Putamen (tissue), 1 donor: ENCODE measurements at places on chromosomes 1 and 21.
A peak's percentile ranks its signal among the peaks of the same experiment; 100 is the strongest.

DNA sequence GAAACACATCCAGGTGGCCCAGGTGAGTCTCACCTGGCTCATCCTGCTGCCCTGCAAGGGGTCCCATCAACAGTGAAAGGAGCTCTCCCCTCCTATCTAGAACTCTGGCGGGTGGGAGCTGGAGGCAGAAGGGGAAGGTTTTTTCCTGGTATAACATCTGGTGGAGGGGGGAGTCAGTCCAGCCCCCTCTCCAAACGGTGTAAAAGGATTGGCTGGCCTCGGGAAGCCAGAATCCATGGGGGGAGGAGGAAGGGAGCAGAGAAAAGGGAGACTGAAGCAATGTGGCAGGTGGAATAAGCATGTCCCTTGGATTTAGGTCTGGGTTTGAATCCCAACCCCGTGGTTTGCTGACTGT, 1.2 kb upstream of the CAMK2N1 start:
- DNase-seq, result no peak

DNA sequence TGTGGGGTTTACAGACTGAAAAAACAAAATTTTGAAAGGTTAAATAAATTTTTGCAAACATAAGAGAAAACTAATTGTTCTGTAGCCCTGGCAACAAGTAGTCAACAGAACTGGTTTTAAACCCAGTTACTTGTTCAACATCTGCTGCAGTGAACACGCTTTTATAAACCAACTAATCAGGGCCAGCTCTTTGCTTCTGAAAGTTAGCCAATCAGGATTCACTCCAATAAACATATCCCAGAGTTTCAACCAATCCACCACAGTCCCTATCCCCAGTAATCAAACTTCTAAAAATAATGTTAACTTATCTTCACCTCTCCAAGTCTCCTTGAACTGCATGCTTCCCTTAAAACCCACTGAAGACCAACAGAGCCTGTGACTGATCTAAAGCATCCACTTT, 306.6 kb downstream of the CTH start:
- no peak for DNase-seq

GRCh38 chr1:115423776-115424175, 85.7 kb upstream of the NGF start:
- DNase-seq, result no peak

GRCh38 chr1:152735648-152736047, 22.2 kb upstream of the KPRP start:
- no peak for DNase-seq

DNA sequence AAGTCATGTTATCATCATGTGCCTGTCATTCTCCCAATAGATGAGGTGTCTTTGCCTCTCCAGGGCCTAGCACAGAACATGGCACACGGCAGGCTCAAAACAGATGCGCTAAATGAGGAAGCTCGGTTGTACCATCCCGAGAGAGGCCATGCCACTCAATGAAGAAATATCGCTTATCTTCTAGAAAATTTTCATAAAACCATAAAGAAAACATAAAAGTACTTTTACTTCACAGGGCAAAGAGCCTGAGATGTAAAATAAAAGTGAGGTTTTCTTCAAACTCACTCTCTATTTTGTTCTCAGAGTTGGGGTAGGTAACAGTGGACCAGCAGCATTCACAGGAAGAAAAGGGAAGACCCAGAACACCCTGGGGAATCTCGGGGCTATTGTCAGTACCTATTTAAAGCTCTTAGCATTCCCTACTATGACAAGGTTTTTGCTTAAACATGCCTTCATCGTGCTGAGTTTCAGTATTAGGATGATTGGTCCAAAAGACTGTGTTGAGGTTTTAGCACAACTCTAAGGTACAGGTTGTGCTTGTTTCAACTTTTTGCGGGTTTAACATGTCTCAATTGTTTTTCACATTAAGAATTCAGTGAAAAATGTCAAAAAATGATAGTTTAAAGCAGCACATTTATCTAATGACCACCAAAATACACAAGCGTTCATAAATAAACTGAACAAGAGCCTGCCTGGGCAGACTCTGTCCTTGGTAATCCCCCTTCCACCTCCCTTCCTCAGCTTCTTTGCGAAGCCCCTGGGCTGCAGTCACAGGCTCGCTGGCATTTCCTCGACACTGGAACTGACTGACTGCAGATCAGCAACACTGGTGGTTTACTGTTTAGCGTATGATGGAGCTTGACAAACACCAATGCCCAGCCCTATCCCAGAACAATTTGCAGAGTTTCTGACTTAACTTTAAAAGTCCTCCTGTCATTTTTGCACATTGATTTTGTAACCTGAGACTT, 55.6 kb downstream of the COQ8A start:
- no peak for DNase-seq

- DNase-seq, result no peak
Observed at GRCh38 chr1:189429610-189430009, 1048.1 kb downstream of the BRINP3 start.

DNA sequence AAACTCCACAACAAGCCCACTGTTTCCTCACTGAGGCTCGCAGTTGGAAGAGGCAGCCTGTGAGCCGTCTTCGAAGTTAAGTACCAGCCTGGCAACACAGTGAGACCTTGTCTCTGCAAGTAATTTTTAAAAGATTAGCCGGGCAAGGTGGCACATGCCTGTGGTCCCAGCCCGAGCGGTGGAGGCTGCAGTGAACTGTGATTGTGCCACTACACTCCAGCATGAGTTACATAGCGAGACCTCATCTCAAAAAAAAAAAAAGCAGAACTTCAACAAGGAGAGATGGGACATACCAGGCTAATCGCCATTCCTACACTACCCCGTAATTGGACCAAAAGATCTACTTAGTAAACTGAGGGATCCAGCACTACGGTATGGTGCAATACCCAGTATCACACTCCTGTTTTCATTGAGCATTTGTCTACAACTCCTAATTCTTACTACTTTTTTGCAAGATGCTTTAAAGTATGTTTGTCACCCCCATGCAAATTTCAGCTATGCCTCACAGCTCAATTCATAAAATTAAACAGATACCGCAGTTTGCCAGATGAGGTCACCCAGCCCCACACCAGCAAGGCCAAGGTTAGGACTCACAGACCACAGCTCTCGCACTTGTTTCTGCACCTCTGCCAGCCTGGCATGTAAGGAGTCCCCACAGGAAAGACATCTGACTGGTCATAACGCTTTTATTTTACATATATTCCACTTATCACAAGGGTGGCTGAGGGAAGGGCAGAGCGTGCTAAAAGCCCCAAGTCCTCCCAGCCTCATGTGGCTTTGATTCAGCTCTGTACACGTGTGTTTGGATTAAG, 21.0 kb downstream of the SDE2 start:
- no peak for DNase-seq

DNA sequence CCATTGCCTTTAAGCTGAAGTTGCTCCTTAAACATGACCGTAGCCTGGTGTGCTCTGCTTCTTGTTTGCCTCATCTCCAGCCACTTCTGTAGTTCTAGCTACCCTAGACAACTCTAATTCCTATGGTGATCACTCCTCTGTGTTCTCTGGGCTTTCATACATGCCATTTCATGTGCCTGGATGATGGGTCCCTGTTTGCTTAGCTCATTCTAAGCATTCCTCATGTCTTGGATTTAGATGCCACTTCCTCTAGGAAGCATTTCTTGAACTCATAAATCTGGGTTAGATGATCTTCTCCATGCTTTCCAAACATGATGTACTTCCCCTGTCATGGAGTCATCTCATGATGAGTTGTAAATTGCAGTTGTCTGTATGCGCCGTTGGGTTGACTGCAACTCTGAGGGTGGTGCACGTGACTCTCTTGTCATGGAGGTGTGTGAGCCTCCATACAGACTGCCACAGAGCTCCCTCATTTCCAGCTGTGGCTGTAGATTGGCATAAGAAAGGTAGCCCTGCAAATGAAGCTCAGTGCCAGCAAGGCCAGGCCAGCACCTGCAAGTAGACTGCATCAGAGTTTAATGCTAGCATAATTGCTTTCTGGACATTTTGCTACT, 77.2 kb downstream of the LAMC1 start:
- DNase-seq, result no peak

GRCh38 chr1:175527773-175528172, 215.6 kb downstream of the TNR start:
- no peak for DNase-seq

DNA sequence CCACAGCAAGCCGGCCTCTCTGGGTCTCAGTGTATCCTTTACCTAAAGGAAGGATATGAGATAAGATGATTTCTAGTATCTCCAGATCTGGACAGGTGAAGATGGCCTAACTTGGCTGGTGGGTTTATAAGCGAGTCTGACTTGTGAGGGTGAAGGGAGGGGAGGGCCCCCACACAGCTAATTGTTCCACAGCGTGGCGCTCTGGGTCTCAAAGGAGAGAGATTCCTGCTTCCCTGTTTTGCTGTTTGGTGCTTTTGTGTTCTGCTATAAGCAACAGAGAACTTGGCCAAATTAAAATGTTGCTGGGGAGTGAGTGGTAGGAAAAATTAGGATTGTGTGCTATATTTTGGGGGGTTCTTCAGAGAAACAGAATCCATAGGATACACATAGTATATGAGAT, 28.9 kb upstream of the NLRP3 start:
- DNase-seq, result no peak

- no peak for DNase-seq
Observed at GRCh38 chr1:182622901-182623528, 18.8 kb upstream of the RGS16 start.

- no peak for DNase-seq
Observed at GRCh38 chr1:59258412-59259032, 38.4 kb upstream of the FGGY start.

DNA sequence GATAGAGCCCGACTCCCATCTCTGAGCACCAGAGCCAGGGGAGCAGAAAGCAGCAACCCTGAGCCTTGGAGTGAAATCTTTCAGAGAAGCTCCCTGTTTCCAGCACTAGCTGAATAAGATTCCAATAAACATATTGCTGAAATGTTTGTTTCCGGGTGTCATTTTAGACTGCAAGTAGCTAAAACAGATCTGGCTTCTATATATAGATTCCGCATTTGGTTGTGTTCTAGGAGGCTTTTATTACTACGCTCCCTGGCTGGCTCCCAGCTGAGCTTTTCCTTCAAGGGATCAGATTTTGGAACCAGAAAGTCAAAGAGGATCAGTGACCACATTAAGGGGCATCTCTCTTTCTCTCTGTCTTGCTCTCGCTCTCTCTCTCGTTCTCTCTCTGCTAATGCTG, 88.2 kb downstream of the PAPPA2 start:
- no peak for DNase-seq

- no peak for DNase-seq
Observed at GRCh38 chr1:209670441-209671082, 4.7 kb upstream of the G0S2 start.

DNA sequence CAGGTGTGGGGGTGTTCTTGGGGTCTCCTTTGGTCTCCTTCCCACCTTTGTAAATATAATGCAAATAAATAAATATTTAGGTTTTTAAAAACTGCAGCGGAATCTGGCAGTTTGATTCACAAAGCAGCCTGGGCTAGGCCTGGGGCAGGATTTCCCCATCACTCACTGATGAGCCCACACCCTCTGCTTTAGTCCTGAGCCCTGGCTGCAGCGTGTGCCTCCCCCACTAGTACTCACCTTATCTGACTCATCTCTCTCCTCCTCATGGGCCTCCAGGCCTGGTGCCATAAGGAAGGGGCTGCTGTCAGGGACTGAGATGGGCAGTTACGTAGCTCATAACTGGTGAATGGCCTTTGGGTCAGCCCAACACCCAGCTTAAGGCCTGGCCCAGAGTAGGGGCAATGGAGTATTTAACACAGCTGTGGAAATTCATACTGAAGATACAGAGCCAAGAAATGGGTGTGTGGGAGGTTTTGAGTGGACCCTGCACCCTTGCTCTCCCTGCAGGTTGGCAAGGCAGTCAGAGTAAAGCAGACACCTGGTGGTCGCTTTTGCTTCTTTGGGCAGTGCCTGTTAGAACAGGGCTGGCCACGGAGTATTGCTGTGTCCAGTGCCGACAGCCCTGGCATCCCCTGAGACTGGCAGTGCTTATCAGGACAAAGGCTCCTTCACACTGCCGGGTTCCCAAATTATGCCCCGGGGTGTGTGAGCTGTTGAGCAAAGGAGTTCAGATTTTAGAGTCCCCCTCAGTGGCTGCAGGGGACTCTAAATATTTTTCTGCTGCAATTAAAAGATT, 39.7 kb downstream of the AZIN2 start:
- no peak for DNase-seq

GRCh38 chr1:194014014-194014413, 827.6 kb upstream of the B3GALT2 start:
- no peak for DNase-seq

GRCh38 chr1:23179862-23180261, 11.2 kb upstream of the LUZP1 start:
- no peak for DNase-seq

DNA sequence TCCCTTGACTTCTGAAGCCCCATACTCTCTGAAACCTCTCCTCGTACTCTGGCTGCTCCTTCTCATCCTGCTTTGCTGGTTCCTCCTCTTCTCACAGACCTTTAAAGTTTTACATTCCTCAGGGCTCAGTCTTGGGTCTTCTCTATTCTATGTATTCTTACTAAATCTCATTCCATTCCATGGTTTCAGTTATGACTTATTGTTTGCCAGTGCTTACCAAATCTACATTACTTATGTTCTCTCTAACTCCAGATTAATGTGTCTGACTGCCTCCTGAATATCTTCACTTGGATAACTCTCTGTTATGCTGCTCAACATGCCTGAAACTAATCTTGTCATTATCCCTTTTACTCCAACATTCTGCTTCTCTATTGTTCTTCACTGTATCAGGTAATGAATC, 5.4 kb upstream of the SLC35D1 start:
- DNase-seq, result no peak

- DNase-seq, result peak; percentile 52
Observed at GRCh38 chr1:229664133-229664689, 38.2 kb downstream of the URB2 start.

DNA sequence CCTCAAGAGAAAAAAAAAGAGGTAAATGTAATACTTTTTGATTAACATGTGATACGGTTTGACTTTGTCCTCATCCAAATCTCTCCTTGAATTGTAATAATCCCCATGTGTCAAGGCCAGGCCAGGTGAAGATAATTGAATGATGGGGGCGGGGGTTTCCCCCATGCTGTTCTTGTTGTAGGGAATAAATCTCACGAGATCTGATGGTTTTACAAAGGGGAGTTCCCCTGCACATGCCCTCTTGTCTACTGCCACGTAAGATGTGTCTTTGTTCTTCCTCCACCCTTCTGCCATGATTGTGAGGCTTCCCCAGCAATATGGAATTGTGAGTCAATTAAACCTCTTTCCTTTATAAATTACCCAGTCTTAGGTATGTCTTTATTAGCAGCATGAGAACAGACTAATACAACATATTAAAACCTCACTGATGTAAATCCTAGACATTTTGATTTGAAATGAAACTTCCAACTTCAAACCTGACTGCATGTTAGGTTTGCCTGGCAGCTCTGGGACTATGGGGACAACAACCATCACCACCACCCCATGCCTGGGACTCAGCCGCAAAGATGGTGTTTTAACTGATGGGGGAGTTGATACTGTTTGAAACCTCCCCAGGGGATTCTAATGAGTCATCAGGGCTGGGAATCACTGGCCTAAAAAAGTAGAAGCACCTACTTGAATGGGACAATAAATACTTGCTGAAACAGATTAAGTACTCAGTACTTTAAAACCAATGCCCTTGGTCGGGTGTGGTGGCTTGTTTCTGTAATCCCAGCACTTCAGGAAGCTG, 32.8 kb upstream of the BACH1 start:
- DNase-seq, result no peak

- DNase-seq, result no peak
Observed at GRCh38 chr1:8324176-8324810, 6.4 kb downstream of the SLC45A1 start.
